Foreskin melanocyte (primary cell): ENCODE measurements at places on chromosomes 7 and 10.
A peak's percentile ranks its signal among the peaks of the same experiment; 100 is the strongest.

- no peak for DNase-seq
These were observed 43.2 kb downstream of the PRKAG2 start for GRCh38 chr7:151833691-151834090.

DNA sequence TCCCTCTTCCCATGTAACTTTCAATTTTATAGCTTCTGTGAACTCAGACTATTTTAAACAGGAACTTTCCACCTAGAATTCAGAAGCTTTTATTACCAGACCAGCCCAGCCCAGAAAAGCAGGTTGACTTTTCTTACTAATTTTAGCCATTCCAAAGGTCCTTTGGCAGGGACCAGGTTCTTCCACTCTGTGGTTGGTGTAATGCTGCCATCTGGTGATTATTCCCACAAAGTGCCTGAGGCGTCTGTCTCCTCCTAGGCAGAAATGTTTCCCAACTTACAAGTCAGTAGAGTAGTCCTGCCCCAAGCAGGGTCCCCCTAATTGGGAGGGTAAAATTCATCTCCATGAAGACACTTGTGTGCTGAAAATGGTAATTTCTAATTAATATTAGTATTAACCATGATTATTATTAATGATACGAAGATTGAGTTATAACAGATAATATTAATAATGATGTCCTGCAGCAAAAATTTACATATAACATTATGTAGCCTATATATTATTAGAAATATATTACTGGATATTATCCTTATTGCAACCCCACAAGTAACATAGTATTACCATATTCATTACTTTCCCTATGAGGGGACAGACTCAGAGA lies 53.0 kb upstream of the PPP1R17 start:
- peak; percentile 45 for DNase-seq

GRCh38 chr7:33964417-33965182 lies 59.3 kb downstream of the BMPER start:
- no peak for DNase-seq

DNA sequence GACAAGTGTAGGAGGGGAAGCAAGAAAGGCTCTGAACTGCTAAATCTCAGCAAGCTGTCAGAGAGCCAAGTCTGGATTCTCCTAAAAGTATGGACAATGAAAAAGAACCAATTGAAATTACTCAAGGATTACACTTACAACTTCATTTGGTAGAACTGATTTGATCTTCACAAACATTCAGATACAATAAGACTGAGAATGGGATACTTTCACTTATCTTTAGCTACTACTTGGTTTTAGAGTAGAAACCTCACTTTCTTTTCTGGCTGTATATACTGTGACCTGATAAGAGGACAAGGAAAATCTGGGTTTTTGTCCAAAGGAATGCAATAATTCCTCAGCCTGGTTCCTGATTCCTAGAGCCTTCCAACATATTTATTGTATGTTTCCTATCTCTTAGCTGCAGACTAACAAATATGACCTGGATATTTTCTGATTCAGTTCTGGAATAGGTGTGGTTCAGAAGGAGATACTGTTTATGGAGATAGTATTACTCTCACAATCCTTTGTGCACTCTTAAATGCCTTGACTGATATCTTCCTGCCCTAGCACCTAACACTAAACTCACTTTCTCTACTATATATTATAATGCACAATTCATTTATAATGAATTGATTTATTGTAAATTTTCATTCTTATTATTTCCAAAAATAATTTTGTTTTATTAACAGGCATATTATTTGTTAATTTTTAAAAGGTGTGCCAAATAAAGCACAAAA lies 7.3 kb downstream of the SEMA3A start:
- DNase-seq, result no peak

DNA sequence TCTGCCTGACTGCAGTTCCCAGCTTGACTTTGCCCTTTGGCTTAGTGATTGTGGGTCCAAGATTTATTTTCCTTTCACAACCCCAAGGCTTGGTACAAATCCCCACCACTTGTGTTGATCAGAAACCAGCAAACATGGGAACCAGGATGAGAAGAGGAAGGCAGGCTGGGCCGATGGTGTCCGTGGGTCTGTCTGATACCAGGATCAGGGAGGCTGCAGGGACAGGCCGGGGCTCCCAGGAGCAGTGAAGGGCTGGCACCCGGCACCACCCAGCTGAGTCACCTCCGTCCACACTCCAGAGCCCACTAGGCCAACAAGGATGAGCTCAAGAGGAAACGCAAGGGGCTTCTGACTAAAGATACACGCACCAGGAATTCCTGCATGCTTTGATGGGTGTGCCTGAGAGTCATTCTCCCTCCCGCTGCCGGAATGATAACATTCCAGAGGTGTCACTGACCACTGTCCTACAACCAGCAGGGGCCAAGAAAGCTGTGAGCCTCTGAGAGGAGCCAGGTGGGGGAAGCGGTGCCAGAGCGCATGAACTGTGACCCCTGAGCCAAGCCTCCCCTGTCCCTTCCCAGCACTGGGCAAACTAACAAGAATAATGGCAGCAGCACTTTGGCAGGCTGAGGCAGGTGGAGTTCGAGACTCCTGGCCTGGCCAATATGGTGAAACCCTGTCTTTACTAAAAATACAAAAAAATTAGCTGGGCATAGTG lies 29.2 kb upstream of the PROSER2 start:
- DNase-seq, result no peak

- no peak for DNase-seq
These were observed 43.5 kb downstream of the LOXL4 start for GRCh38 chr10:98224509-98224908.

GRCh38 chr7:153072806-153073205 lies 313.3 kb downstream of the ACTR3B start:
- DNase-seq, result no peak

GRCh38 chr10:77037735-77038403 lies 599.7 kb downstream of the KCNMA1 start:
- DNase-seq, result no peak
